ENCODE measurements at places on chromosomes 6 and 20.

DNA sequence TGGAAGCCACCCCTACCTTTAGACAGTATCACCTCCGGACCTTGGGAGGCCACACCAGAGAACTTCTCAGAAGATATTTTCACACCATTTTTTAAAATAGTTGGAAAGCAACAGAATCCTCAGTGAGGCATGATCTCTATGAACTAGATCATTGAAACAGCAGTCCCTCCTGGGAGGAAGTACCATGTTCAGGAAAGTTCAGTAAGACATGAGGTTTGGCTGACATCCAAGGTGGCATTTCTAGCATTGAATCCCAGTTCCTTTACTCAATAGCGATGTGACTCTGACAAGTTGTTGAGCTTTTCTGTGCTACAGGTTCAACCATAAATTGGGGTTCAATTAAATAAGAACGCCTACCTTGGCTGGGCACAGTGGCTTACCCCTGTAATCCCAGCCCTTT is 169.0 kb downstream of the TBC1D7 start:
- DNase-seq = no peak

- no peak for DNase-seq
These were observed 59.1 kb upstream of the PRDM1 start for GRCh38 chr6:106026748-106027715.

DNA sequence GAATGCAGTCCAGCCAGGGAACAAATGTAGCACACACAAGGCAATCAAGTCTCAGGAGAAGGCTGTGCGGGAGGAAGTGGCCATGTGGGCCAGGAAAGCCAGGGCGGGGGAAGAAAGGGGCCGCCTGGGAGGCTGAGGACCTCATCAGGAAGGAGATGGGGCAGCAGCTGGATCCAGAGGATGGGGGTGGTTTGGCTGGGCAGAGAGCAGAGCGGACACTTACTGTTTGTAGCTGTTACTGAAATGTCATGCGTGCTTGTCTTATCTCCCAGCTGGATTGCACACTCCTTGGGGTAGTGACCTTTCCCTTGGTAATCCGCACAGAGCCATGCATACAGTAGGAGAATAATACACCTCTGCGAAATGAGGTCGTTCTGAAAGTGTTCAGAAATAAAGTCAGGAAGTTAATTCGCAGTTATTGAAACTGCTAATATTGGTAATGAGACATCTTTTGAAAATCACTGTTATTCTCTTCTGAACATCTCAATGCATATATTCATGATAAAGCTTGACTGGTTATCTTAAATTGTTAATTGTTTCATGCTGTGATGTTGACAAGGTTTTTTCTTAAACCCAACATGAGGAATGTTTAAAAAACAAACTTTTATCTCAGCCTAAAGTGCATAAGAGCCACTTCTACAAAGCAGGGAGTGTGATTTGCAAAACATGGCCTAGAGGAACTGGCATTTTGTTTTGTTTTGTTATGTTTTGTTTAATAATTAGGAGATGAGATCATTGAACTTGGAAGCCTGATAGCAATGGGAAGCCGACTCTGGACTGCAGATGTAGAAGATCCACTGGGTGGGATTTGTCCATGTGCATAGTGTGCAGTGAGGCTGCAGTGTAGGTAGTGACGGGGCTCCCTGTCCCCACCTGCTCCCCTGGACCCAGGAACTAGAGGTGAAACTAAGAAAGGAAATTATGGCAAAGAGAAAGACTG is 18.0 kb upstream of the MAP3K4 start:
- no peak for DNase-seq

GRCh38 chr6:164072240-164072666 is 657.7 kb downstream of the QKI start:
- no peak for DNase-seq

GRCh38 chr6:26441977-26442376 is 1.7 kb downstream of the BTN3A3 start:
- DNase-seq = no peak

GRCh38 chr6:159532155-159532554 is 160.9 kb downstream of the SOD2 start:
- no peak for DNase-seq

DNA sequence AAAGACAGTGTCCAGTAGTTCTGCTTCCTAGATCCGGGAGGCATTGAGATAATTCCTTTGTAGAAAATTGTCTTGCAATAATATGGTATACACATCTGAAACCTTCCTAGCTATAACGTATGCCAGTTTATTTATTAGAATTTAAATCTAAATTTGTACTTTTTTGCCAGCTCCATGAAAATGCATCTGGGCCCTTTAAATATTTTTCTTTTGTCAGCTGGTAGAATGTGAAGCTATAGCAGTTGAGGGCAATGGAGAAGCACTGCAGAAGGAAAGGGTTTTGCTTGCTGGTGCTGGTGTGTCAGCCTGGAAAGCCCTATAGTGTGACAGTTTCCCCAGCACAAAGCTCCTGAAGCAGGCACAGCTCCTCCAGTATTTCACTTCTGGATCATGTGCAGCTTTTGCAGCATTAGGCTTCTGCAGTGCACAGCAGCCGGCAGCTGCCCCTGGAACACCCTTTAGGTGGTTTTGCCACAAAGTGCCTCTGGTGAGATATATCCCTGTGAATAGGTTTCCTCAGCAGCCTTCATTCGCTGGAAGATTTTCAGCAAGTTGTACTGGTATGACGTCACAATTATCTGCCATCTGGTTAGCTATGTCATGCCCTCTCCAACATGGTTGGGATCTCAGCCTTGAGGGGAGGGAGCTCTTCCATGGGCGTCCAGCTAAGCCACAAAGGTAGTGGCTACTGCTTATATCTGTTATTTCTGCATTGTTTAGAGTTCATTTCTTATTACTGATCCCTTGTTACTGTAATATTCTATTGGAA is 40.0 kb upstream of the L3MBTL3 start:
- DNase-seq = no peak

GRCh38 chr6:63803371-63803770 is 167.8 kb downstream of the PHF3 start:
- no peak for DNase-seq

DNA sequence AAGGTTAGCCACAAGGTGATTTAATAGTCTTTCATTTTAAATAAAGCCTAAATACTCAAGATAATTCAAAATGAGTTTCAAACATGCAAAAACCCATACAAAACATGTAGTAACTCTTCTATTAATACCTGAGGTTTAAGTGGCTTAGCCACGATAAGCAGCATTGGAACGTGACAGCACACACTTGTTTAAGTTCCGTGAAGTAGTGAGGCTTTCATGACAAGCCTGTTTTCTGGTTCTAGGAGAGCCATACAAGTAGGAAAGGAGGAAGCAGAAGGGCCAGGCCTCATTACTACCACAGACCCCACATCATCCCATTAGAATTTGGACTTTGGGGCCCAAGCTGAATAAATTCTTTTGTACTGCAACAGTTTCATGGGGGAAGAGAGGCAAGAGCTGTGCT is 54.3 kb upstream of the PRND start:
- DNase-seq = no peak

DNA sequence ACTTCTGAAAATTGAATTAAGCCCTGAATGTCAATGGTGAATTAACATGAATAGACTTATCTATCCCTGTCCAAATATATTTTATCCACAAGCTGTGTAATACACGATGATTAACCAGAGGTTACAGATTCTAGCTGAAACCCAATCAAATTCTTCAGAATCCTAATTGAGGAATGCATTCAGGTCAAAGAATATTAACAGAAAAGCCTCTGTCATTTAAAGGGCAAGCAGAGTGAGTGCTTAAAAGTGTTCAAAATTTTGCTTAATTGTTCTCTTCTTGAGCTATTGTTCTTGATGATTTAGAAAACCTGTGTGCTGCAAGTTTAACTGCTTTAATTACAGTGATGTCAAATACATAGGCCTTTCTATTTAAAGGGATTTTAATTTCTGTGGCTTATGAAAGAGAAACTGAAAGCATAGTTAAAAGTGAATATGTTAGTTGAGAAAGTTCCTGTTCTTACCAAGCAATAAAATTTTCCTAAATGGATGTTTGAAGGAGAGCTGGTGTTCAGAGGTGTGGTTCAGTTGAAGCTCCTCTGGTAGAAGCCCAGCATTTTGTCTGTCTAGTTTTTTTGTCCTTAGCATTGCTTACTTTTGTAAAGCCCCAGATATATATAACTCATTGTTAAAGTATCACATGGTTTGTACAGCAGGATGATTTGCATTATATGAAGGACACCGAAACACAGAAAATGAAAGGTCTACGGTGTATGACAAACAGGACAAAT is 466.3 kb upstream of the PLCB4 start:
- no peak for DNase-seq

DNA sequence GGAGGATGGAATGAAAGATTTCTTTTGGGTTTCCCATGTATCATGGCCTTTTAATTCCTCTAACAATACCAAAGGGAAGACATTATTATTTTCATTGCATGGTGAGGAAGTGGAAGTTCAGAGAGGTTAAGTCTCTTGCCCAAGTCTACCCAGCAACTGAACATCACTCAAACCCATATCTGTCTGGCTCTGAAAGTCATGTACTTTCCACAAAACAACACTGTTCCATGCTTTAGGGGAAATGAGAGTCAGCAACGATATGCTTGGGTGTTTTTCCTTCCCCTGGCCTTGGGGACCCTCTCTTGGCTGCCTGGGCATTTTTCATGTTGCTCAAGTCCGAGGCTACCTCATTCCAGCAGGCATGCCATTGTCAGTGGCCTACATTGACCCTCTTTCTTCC is 118.8 kb downstream of the ADTRP start:
- DNase-seq = no peak

GRCh38 chr6:158622545-158623190 is 21.9 kb downstream of the DYNLT1 start:
- DNase-seq = no peak

- no peak for DNase-seq
These were observed 8.4 kb upstream of the ULBP2 start for GRCh38 chr6:149933461-149933860.

DNA sequence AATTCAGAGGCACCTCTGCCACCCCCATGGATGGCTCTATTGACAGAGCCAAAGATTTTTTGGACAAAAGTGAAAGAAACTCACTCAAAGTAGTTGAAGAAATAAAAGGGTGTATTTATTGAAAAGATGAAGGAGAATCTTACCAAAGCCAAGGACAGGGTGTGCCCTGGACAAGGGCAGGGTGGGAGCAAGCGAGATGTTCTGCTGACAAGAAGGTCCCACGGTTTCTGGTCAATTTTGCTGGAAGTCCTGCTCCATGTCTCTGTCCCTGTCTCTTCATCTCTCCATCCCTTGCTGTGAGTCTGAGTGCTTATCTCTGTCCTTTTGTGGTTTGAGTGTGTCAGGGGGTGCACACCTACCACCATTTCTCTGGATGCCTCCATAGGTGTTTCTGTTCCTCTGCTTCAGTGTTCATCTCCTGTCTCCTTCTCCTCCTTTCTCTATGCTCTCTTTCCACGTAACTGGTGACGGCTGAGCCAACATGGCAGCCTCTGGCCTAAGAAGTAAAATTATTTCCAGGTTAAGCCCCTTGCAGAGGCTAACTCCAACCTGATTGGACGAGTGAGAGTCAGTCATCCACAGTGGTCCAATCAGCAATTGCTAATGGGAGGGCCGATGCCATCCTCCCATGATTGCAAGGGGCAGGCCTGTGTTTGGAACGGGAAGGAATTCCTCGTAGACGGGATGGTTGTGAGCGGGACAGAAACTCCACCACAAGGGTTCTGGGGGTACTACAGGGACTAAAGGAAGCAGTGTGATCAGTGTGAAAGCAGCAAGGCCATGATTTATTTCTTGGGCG is 502.1 kb upstream of the CDH4 start:
- no peak for DNase-seq

- DNase-seq = no peak
These were observed 100.6 kb downstream of the CRYBG1 start for GRCh38 chr6:106461084-106461483.

DNA sequence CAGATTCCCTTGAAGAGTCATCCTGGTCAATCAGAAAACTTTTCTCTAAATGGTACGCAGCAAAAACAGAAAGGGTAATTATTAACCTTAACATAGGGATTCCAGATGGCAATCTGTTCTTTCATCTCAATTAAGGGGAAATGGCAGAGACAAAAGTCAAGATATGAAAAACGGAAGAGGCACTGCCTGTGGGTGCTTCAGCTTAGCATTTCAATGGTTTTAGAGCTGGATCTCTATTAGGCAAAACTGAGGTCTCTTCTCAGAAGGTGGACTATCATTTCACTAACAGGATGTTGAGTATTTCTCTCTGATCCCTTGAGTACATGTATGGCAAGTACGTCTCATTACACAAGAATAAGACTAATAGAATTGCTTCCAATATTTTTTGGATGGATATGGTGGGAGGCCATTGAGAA is 296.9 kb downstream of the HIVEP2 start:
- DNase-seq = no peak

- DNase-seq = no peak
These were observed 66.4 kb upstream of the THBS2 start for GRCh38 chr6:169320013-169320412.

GRCh38 chr20:12966468-12967085 is 42.2 kb upstream of the SPTLC3 start:
- DNase-seq = no peak

DNA sequence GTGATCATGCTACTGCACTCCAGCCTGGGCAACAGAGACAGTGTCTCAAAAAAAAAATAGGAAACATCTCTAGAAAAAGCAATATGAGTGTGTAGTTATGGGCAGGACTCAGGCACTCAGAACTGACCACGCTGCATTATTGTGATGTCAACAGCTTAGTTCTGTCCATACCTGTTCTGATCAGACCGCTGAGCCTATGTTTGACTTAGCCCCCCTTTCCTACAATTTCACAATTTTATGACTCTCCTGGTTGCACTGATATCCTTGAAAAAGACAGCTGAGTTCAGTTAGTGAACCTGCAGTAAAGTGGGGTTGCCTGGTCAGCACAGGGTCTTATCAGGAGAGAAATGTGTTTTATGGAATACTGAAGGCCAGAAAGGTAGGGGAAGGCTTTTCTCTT is 37.8 kb upstream of the PRDM1 start:
- DNase-seq = no peak

DNA sequence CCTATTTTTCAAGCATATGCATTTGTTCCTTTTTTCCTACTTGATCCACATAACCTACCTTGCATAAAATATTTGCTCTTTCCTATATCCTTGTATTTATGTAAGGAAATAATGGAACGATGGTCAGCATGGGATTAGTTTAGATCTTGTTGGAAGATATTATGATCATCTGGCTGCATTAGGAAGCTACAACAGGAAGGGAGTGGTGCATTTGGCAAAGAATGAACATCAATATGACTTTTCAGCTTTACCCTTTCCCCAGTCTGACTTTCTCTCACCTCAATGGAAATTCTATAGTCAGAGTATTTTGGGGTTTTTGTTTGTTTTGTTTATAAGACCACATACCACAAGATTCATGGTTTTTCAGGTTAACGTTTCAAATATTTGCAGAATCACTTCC is 66.0 kb downstream of the HS3ST5 start:
- no peak for DNase-seq

GRCh38 chr6:169041078-169041477 is 212.6 kb downstream of the THBS2 start:
- no peak for DNase-seq

- DNase-seq = no peak
These were observed 435.5 kb upstream of the NRSN1 start for GRCh38 chr6:23690453-23691049.

DNA sequence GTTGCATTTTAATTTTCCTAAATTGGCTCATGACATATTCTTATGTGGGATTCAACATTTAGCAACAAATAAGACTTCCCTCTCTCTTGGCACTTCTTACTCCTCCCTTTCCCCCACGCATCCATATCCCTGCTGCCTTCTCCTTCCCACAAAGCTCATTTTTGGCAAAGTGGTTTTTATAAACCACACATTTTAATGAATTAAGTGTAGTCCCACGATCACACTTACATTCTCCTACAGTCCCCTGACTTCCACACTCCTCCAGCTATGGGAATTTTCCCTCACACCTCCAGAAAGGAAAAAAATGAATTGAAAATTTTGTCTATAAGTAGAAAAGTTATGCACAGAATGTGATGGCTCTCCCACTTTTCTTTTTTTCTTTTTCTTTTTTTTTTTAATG is 345.0 kb downstream of the CD83 start:
- DNase-seq = no peak
